ENCODE measurements at places on chromosomes 6 and 20.

DNA sequence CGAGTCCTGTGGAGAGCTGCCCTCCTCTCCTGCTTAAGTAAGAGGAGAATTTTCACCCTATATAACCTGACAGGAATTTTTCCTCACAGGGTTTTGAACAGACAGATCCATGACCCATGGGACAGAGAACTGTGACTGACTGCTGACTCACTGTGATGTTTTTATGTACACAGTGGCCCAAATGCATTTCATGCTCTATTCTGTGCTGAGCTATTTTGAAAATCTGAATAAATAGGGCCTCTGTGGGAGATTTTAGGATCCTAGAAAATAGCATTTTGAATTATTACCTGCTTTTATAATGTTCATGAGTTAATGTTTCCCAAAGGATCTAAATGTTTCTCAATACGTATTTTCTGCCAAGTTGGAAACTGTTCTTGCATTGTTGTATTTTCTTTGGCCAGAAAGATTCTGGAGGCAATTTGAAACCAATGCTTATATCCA is 577.4 kb downstream of the HTR1B start:
- DNase-seq, result no peak

DNA sequence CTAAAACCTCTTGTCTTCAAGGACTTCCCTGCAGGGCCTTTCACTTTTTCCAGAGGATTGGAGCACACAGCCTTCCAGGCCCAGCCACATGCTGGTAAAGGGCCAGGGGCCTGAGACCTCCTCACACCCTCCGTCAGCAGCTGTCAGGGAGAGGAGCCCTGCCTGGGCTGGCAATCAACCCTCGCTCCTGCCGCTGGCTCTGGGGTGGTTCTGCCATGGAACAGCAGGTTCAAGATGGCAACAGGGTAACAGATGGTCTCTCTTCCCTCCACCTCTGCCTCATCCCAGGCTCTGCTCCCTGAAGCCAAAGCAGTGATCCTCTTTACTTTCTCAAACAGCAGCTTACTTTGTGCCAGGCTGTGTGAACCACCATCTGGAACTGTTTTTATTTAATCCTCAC is 23.8 kb downstream of the PCNA start:
- DNase-seq, result no peak

DNA sequence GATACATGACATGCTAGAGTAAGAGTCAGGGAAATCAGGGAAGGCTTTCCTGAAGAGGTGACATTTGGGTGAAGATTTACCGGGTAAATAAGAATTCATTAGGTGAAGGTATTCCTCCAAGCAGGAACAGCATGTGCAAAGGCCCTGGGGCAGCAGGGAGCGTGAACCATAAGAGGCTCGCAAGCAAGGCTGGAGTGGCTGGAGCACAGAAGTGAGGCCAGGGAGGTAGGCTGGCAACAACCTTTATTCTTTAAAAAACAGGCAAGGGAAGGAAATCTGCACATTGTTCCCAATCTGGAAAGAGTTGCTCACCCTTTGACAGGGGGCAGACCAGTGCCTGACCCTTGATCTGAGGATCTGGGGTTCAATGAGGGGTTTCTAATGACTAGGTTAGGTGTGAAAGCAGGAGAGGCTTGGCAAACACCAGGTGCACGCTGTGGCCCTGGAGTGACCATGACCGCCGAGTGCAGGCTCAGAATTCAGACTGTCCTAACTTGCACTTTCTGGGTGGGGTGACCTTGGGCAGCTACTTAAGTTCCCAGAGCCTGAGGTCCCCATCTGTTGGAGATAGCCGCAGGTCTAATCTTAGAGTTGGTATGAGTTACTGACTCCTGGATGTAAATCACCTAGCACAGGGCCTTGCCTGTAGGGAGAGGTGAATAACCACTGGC is 1.9 kb downstream of the KIAA1755 start:
- DNase-seq, result no peak

GRCh38 chr6:143806282-143807102 is 36.6 kb upstream of the LTV1 start:
- peak; percentile 81 for DNase-seq

DNA sequence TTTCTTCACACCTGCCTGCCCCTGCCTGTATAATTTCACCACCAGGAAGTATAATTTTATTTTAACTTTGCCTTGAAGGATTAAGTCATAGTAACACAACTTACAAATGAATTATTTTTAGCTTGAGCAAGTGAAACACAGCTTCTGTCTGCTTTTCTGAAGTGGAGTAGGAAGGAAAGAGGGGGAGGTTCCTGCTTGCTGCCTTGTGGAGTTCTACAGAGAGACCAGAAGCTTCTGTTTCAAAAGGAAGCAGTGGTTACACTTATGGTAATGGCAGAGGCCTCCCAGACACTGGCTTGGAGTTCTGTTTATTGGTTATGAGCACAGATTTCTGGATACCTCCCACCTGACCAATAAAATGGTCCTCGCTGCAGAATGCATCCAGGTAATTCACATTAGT is 159.6 kb downstream of the TMEM200A start:
- no peak for DNase-seq

DNA sequence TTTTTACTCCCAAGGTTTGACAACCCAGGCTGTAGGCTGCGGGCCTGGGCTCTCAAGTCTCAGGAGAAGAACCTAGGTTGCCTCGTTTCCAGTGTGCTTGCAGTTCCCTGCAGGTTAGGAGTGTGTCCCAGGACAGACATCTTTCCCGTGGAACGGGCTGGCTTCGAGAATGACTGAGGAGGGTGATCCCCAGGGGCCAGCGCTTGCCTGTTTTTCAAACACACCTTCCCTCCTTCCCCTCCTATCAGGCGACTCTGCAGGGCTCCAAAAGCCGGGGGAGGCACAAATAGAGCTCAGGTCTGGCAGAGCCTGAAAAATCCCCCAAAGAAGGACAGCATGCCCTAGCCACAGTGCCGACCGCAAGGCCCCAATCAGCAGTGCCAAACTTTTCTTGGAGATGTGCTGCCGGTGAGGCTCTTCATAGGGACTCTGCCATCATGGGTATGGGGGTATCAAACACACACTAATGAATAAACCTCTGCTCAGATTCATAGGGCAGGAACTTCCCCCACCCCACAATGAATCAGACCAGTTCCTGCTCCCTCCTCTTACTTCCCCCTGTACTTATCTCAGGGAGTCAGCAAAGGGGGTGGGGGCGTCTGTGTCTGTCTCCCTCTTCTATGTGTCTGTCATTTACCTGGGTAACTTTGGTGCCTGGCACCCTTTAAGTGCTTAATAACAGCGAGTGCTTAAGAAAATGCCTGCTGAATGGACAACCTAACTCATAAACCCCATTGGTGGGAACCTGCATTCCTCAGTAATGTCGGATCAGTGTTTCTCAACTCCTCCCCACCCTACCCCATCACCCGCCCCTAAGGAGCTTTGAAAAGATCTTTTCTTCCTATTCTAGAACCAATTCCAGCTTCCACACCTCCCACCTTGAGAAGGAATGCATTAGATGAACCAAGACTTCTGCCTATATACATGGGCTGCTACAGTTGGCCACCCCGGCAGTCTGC is 1.6 kb downstream of the KCNG1 start:
- no peak for DNase-seq

DNA sequence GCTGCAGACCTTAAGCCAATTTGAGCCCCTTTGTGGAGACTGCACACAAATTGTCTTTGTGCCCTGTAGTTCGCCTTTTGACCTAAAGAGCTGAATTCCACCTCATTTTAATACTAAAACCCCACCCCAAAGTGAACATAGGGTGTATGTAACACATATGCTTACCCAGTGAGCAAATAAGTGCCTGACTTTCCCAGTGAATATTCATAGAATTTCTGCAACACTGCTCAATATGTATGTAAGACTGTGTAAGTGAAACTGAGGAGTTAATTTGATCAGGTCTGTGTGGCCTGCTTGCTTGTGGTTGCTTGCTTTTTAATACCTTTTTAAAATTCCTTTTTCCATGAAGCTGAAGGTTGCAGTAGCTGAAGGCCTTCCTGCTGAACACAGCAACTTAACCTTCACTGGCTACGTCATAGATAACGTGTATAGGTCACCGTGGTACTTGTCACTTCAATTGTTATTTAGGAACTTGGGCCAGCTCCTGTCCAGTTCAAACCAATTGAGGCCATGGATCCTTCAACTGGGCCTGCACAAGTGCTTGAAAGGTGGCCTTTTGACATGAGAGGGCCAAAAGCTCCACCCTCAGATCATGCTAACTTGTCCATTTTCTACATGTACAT is 131.7 kb upstream of the BTBD3 start:
- no peak for DNase-seq

DNA sequence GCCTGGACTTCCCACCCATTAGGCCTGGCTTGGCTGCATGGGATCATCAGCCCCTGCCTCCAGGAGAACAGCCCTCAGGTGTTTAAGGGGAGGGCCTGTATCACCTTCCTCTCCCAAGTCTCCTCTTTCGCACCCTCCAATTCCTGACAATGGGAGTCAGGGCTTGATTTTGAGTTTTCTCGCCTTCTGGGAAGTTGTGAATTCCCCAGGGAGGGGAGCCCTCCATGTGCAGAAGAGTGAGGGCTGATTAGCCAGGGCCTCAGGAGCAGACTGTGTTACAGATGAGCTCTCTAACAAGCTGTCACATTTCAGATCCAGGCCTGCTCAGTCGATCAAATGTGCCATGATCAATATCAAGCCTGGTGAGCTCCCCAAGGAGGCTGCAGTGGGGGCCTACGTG is 42.4 kb downstream of the CNBD2 start:
- DNase-seq, result no peak

GRCh38 chr20:35954907-35955251 is 577 bp upstream of the SCAND1 start:
- DNase-seq, result no peak

All from activated naive CD4-positive, alpha-beta T cell treated with anti-CD3 and anti-CD28 coated beads, Interleukin-2, amount 50 U/mL, for 16 hours (primary cell).